Vagina (tissue), 2 donors: ENCODE measurements at places on chromosomes 7 and 10. TPM values are rescaled to one million over a fixed set of nuclear protein-coding genes. Genes with fewer than 3 reads are reported as not detected.

Gene DNTT
- total RNA-seq: not detected

Gene TEX47
- total RNA-seq: not detected

Gene GATA3
- total RNA-seq: 8.6 TPM

Gene CYP2C8
- not detected for total RNA-seq

Gene KCND2
- 3.7 TPM for total RNA-seq

DNA sequence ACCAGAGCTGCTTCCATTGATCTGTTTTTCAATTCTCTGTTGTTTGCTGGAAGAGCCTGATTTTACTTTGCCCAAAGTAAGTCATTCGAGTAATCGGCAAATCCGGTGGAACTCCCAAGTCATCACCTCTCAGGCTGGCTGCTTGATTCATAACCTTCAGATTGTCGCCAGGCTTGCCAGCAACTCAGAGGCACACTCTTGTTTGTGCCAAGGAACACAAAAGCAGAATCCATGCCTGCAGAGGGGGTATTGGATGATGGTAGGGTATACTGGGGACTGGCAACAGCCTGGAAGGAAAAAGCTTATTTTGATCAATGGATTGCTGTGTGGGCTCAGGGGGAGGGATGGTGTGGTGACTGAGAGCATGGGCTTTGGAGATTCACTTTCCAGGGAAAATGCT lies 542.4 kb downstream of the SORCS3 start:
- no peak for DNase-seq

- no peak for DNase-seq
These were observed at the start of gene KEL for GRCh38 chr7:142961973-142962926. Gene KEL, minus strand, starts transcription at chr7:142962363. Its CDS starts 157 bp downstream, at chr7:142962206.

DNA sequence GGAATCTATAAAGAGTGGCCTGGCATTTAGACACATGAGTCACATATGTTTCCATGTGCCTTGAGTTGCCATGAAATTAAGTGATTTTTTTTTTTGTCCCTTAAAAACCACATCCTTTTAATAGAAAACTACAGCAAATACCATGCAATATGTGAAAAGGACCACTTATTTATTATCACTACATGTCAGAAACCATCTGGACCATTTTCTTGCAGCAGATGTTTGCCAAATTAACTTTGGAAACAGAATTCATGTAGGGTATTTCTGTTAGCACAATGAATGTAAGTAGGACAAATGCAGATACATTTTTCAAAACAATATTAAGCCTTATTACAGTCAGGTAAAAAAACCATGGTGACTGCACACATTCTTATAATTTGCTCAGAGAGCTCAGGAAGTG lies 230.6 kb downstream of the REEP3 start:
- no peak for DNase-seq

- no peak for DNase-seq
These were observed 302.1 kb downstream of the CACNA2D1 start for GRCh38 chr7:82141427-82141826.

DNA sequence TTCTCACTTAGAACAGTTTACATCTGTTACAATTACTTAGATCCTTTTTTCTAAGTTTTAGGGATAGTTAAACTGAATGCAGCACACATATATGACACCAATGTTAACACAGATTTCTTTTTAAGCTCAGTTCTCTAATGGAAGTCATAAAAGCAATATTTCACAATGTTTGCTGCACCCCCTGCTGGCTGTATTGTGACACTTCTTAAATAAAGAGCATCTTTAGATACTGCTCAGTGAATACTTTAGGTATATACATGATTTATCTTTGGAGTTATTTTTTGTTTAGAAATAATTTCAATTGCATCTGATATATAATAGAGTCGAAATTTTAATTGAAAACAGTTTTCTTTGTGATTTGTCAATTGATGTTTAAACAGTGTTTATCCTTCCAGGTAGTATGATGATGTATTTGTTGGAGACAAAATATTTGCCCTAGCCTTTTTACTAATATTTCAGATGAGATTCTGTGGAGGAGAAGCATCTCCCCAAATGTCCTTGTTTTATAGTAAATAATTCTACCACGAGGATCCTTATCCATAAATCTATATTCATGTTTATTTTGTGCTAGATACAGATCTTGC lies 174.4 kb downstream of the ST7 start:
- no peak for DNase-seq

DNA sequence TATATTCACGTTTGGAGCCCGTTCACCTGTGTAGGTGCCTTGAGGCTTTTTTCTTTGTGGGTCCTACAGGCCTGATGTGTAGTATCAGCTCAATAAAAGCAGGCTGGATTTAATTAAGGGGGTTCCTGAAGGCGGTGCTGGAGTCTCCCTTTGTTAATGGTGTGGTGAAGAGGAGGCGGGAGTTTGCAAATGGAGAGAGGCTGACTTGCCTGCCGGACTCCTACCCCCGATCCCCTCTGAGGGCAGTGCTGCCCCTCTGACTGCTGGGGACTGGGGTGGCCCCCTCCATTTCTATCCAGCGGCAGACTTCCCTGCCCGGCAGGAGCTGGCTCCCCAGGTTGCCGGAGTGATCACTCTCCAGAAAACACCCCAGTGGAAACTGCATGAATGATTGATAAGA lies 45.1 kb downstream of the ZMIZ1 start:
- no peak for DNase-seq

- DNase-seq: no peak
These were observed 1.9 kb upstream of the CALHM2 start for GRCh38 chr10:103454026-103454425.

- no peak for DNase-seq
These were observed 694 bp downstream of the COL1A2 start for GRCh38 chr7:94395141-94396036.

DNA sequence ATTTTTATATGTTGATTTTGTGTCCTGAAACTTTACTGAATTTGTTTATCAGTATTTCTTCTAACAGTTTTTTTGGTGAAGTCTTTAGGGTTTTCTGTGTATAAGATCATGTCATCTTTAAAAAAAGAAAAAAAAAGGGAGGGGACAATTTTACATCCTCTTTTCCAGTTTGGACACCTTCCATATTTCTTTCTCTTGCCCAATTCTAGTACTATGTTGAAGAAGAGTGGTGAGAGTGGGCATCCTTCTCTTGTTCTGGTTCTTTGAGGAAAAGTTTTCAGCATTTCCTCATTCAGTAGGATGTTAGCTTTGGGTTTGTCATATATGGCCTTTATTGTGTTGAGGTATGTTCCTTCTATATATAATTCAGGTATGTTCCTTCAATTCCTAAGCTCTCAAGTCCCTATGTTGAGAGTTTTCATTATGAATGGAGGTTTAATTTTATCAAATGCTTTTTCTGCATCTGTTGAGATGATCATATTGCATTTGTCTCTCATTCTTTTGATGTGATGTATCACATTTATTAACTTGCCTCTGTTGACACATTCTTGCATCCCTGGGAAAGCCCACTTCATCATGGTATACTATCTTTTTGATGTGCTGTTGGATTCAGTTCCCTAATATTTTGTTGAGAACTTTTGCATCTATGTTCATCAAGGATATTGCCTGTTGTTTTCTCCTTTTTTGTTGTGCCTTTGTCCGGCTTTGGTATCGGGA lies 12.1 kb downstream of the TAS2R40 start:
- DNase-seq: no peak

DNA sequence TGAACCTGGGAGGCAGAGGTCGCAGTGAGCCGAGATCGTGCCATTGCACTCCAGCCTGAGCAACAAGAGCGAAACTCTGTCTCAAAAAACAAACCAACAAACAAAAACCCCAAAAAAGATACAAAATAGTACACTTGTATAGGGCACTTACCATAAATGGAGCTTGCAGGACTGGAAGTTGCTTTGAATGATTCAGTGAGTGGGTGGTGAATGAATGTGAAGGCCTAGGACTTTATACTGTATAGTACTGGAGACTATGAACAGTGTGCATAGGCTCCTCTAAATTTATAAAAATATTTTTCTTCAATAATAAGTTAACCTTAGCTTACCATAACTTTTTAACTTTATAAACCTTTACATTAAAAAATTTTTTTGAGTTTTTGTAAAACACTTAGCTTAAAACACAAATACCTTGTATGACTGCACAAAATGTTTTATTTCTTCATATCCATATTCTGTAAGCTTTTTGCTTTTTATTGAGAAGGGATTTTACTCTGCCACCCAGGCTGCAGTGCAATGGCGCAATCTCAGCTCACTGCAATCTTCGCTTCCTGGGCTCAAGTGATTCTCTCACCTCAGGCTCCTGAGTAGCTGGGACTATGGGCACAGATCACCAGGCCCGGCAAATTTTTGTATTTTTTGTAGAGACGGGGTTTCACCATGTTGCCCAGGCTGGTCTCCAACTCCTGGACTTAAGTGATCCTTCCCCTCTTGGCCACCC lies 6.9 kb upstream of the H2AZ2 start:
- DNase-seq: no peak

DNA sequence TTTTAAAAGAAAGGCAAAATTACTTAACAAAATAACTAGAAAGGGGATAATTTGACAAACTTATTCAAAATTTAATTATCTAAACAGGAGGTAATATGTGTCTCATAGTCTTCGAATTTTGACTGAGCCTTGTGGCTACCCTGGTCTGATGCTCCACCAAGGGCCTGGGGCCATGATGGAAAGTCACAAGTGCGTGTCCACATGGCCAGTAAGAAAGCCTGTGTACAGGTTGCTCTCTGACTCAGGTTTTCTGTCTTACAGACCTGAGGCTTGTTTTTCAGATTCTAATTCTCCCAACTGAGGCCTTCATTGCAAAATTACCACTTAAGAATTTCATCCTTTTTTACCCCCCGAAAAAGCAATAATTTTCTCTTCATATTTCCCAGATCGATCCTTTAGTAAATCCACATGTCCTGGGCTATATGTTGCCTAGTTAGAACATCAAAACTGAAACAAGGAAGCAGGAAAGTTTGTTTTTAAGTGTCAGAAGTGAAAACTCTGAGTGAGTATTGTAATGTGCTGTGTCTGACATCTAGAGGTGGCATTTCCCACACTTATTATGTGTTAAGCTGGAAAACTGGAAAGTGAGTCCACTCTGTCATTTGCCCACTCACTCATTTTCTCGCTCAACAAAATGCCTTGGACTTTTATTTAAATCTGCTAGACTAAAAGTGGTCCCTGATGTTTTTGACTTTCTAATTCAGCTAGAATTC lies 10.0 kb downstream of the CYP3A43 start:
- no peak for DNase-seq

DNA sequence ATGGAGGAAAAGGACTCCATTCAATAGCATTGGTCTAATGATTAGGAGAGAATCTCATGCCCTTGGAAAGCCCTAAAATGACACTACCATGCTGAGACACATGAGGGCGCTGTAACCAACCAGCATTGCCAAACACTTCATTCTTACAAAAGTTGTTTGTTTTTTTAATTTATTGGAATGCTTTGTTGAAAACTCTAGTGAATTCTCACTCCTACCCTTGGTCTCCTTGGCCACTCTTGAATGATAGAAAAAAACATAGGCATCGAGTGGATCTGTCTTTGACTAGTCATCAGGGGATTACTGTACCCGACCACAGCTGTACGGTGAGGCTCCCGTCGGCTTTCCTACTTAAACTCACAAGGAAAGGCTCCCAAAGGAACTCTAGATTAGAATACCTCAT lies 29.3 kb upstream of the ADD3 start:
- DNase-seq: no peak

DNA sequence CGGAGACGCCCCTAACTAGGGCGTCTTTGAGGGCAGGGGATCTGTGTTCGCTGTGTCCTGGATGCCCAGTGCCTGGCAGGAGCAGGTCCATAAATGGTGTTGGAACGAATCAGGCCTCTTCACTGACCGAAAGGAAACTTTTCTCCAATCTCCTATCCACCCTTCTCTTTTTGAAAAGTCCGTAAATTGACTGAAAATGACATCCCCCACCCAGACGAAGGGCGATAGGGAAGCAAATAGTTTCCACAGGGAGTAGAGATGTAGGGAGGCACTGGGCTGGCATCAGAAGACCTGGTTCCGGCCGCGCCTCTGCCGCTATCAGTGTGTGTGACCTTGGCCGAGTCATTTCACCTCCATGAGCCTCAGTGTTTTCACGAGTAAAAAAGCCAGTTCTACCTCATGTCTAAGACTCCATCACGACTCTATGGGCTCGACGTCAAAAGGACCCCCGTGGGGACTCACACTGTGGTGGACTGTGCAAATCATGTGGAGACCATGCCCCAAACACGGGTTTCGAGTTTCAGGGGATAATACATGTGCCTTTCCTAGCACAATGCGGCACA lies 497 bp upstream of the RAB11FIP2 start:
- no peak for DNase-seq

DNA sequence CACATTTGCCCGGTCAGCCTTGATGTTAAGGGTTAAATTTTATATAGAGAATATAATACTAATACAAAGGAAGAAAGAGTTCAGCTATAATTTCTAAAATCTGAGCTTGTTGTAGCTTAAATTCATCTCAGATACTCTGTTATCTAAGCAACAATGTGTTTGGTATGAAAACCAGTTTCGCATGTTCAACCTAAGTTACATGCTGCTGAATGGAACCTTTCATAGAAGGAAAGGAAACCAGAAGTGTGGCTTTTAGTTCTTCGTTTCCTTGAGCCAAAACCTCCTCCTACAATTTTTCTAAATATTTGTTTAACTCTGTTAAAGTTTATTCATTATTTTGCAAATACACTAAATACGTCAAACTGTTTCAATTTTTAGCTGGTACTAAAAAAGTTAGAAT lies 18.5 kb downstream of the AGR2 start:
- no peak for DNase-seq
